SHP77 (cell line): ENCODE measurements at places on chromosomes 2 and 18.

- no peak for DNase-seq
Observed at GRCh38 chr2:36702781-36703180, 6.3 kb downstream of the VIT start.

DNA sequence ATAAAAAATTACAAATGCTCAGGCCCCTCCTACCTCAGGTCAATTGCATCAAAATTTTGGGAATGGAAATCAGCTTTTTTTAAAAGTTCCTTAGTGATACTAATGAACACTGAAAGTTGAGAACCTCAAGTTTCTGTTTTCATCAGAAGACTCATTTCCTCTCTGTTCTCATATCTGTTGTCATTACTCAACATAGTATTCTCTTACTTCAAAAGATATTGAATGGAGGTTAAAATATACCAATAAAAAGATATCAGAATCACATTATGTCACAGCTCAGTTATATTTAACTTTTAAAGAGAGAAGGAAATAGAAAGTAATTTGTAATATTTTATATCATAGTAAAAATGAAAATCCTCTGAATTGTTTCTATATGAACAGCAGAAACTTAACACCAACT is 959.4 kb upstream of the LRRTM1 start:
- DNase-seq = no peak

- DNase-seq = no peak
Observed at GRCh38 chr2:85376291-85377065, 21.9 kb downstream of the ELMOD3 start.

GRCh38 chr2:207338220-207338607 is 172.5 kb upstream of the KLF7 start:
- DNase-seq = no peak
